Cardiac septum (tissue), 1 donor: ENCODE measurements at places on chromosomes 2 and 18.

GRCh38 chr2:208210688-208211451, 21.0 kb upstream of the C2orf80 start:
- DNase-seq: no peak

- no peak for DNase-seq
These were observed 266.3 kb downstream of the SATB2 start for GRCh38 chr2:199191461-199191860.

DNA sequence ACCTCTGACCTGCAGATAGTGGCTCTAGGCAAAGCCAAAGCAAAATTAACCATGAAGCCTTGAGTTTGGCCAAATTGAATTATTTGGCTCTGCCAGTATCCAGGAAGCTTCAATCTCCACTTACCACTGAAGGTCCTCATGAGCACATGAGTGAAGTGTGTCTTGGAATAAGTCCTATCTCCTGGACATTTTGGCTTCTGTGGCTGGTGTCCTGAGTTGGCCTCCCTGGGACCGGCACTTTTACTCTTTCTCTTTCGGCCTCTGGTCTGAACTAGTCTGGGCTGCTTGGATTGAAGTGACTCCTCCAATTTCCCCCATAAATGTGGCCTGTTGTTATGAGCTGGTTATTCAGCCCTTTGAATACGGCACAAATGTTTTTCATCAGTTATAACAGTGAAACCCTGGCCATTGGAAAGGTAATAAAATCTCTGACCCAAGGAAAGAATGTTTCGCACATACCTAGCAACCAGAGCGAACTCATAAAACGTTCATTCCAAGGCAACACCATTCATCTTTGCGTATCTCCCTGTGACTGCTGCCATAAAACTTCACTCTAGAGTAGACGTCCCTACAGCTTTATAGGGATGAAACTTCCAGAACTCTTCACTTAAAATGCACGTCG, 216.4 kb downstream of the LPIN1 start:
- DNase-seq: no peak

DNA sequence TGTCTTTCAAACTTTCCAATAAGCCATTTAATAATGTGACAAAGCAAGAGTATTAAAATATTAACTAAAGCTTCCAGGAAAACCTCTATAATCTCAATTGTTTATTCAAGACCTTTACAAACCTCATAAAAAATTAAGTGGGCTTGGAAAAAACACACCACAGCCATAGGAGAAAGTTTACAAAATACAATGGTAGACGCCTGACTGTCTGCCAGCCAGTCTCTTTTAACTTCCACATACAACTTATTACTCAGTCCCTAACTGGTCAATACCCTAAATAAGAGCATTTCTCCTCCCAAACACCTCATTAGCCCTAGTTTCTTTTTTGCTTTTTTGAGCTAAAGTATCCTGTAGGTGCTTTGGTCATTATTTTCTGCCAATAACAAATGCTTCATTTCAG, 247.4 kb upstream of the CYP26B1 start:
- DNase-seq: no peak

- peak; percentile 76 for DNase-seq
These were observed 264.0 kb downstream of the MREG start for GRCh38 chr2:215749092-215749957.

- no peak for DNase-seq
These were observed 134.5 kb downstream of the ASB1 start for GRCh38 chr2:238561230-238561629.
